ENCODE measurements at places on chromosomes 4 and X. TPM values are rescaled to one million over a fixed set of nuclear protein-coding genes. Genes with fewer than 3 reads are reported as not detected.

The DNASE1L1 gene
- 14.2 TPM for total RNA-seq

The SEL1L3 gene
- 87.2 TPM for total RNA-seq

The SPACA5B gene
- total RNA-seq: not detected

The ZDHHC15 gene
- 6.3 TPM for total RNA-seq

The MAGEA10 gene
- not detected for total RNA-seq

The FREM3 gene
- total RNA-seq: not detected

The NPNT gene
- total RNA-seq: 0.22 TPM

The ARMCX1 gene
- 30.8 TPM for total RNA-seq

The PRDM8 gene
- 0.03 TPM for total RNA-seq

The PLP1 gene
- 106 TPM for total RNA-seq

The LIMCH1 gene
- total RNA-seq: 9.8 TPM

The IL1RAPL2 gene
- not detected for total RNA-seq

The DUSP9 gene
- total RNA-seq: 0.21 TPM

The PTPN13 gene
- total RNA-seq: 183 TPM

The NRK gene
- not detected for total RNA-seq

The FGF5 gene
- not detected for total RNA-seq

The AFF2 gene
- 13.5 TPM for total RNA-seq

The SPATA4 gene
- total RNA-seq: 0.09 TPM

The MAGEE2 gene
- total RNA-seq: not detected

The RASSF6 gene
- total RNA-seq: not detected

The CCDC120 gene
- total RNA-seq: 1.1 TPM

The TSPAN7 gene
- 8.6 TPM for total RNA-seq

The EREG gene
- total RNA-seq: not detected

The GNRHR gene
- not detected for total RNA-seq

The PHEX gene
- total RNA-seq: 0.06 TPM

The SFRP2 gene
- 86.1 TPM for total RNA-seq

The ERVMER34-1 gene
- total RNA-seq: 2.0 TPM

The TECRL gene
- total RNA-seq: not detected

The AR gene
- 8.1 TPM for total RNA-seq

The MAGEB18 gene
- not detected for total RNA-seq
